ENCODE measurements at places on chromosomes 1 and 21. TPM values are rescaled to one million over a fixed set of nuclear protein-coding genes. Genes with fewer than 3 reads are reported as not detected.

DNA sequence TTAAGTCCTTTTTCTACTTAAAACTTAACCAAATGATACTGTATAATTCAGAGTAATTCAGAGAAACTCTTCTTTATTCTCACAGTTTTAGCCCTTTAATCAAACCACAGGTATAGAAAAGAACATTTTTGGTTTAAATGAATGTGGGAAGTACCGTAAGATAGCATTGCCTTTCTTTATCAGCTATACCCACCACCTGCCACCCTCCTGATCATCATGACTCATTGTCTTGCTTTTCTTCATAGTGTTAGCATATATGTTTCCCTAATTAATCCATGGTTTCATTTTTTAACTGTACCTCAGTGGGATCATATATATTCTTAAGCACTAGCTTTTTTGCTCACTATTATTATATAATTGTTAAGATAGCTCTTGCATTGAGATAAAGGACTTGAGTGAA, 27.5 kb upstream of the ANGPTL1 start:
- DNase-seq = no peak

- DNase-seq = no peak
These were observed at the start of gene GLIS1 for GRCh38 chr1:53739109-53739681. TSS of gene GLIS1 (minus strand) at chr1:53739164. CDS start at chr1:53738064, 1,100 bp downstream.

ARHGEF19 gene
- polyA plus RNA-seq = 9.5 TPM

GRCh38 chr1:172903581-172904220, 147.0 kb downstream of the TNFSF18 start:
- DNase-seq = no peak

DNA sequence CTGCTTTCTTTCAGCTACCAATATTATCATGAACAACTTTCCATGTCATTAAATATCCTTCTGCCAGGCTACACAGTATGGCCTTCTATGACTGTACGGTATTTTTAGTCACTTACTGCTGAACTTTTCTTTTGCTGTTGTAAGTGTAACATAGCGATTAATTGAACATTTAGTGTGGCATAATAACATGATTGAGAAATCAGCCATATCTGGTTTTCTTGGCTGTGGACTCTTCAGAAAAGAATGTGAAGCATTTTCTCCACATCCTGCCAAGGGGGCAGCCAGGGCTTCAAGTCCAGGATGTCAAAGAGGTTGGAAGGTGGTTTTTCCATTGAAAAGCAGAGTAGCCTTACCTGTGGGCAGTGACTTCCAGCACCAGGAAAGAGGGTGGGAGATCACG, 8.8 kb upstream of the AHCYL1 start:
- DNase-seq = no peak

- no peak for DNase-seq
These were observed 30.1 kb downstream of the LRIG2 start for GRCh38 chr1:113103048-113103447.

- DNase-seq = no peak
These were observed 274.9 kb downstream of the RRAGC start for GRCh38 chr1:38584448-38585355.

GRCh38 chr1:201122321-201122957, 4.5 kb downstream of the ASCL5 start:
- DNase-seq = no peak

BRINP3 gene
- 0.09 TPM for polyA plus RNA-seq

LCE6A gene
- polyA plus RNA-seq = not detected

DNA sequence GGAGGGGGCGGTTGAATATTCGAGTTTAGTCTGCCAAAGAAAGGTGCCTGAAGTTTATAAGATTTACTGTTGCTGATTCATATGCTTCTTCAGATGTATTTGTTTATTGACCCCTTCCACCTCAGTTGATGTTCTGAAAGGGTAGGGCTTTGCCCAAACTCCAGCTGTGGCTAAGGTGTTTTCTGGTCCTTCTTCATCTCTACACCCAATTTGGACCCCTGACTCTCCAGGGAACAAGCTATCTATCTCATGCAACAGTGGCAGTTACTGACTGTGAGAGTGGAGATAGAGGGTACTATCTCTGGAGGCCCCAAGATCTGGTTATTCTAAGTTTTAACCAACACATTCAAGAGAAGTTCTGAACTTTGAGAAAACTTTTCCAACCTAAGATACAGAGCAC, 12.6 kb upstream of the ALG14 start:
- DNase-seq = no peak

GRCh38 chr1:221884821-221885220, 142.9 kb upstream of the DUSP10 start:
- no peak for DNase-seq

- no peak for DNase-seq
These were observed 3.7 kb upstream of the DPT start for GRCh38 chr1:168732736-168733135.

DNA sequence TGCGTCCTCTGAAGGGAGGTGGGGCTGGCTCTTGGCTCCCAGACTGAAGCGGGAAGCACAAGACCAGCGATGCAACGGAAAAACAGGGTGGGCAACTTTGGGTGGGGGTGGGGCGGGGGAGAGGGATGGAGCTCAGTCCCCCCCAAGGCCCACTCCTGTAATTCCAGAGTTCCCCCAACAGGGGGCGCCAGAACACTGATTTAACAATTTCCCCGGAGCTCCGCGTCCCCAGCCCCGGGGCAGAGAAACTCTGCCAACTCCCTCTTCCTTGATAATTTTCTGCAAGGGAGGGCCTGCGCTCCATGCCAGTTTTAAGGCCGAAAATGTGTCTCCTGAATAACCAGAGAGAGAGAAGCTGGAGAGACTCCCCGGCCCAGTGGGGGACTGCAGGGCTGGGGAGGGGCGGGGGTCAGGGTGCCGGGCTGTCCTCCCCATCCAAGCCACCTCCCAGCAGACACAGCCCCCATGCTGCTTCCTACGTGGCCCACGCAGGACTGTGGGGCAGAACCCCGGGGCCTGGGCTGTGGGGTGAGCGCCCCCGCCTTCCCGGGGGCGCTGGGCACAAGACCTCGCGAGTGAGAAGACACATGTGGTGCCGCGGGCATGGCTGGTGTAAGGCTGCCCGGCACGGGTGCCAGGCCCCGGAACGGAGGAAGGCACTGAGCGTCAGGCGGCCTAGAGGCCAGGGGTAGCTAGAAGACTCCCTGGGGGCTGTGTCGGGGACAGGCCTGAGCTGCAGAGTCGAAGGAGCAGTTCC, 51.4 kb downstream of the KIF21B start:
- DNase-seq = peak; percentile 6

CATSPERE gene
- 0.36 TPM for polyA plus RNA-seq

GRCh38 chr1:203754455-203754864, 10.5 kb upstream of the LAX1 start:
- DNase-seq = no peak

RGS1 gene
- polyA plus RNA-seq = not detected

DNA sequence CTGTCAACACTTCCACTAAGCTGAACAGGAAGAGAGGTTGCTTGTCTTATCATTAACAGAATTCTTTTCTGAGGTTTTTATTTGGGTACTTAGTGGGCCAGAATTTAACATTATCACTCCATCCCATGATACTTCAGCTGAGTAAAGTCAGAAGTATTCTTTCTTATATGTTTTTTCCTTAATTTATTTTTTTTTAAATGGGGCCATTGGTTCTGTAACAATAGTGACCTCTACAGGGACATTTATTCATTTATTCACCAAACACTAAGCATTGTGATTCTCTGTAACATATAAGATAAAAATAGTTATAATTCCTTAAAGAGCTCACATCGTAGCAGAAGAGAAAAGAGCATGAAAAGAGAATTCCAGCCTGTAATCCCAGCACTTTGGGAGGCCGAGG, 9.8 kb downstream of the GREM2 start:
- no peak for DNase-seq

- no peak for DNase-seq
These were observed 11.7 kb downstream of the GADD45A start for GRCh38 chr1:67696708-67697107.

TSPAN2 gene
- 4.0 TPM for polyA plus RNA-seq

DNA sequence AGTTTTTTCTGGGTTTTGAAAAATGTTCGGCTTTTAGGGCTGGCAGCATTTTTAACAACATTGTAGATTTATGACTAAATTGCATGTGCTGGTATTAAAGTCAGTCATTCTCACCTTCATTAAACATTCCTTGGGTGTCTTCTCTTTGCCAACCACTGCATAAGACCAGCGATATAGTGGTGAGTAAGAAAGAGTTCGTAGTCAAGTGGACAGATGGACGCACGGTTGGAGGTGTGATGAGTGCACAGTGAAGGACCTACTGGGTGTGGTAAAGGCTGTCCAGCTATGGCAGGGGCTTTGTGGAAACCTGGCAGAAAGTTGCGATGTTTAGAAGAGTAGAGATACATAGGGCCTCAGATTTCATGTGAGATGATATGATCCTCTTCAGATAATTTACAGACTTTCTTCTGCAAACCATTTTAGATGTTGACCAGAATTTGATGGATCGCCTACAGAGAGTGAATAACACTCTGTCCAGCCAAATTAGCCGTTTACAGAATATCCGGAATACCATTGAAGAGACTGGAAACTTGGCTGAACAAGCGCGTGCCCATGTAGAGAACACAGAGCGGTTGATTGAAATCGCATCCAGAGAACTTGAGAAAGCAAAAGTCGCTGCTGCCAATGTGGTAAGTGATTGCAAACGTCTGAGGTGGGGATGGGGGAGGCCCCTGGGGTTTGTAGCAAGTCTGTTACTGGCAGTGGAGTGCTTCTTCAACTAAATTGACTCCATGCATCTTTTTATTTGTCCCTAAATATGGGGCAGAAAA, 56.0 kb upstream of the LAMC2 start:
- no peak for DNase-seq

- DNase-seq = no peak
These were observed 36.5 kb downstream of the NKAIN1 start for GRCh38 chr1:31203215-31203614.

PLD5 gene
- polyA plus RNA-seq = not detected

DNA sequence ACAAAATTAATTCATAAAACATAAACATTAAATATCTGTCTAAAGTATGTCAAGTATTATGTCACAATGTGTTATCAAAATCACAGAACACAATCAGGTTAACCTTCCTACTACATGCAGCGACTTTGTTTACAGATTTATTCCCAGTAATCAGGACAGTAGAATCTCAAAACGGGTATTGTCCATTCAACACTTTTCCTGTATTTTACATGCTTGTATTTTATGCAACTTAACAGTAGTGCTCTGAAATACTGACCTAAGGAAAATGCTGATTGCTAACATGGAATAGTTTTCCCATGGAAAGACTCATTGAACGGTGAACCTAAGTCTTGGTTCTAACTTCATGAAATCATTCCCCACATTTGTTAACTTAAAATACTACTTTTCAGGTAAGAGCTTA, 2.3 kb downstream of the SERBP1 start:
- no peak for DNase-seq

E2F2 gene
- polyA plus RNA-seq = 0.06 TPM

DNA sequence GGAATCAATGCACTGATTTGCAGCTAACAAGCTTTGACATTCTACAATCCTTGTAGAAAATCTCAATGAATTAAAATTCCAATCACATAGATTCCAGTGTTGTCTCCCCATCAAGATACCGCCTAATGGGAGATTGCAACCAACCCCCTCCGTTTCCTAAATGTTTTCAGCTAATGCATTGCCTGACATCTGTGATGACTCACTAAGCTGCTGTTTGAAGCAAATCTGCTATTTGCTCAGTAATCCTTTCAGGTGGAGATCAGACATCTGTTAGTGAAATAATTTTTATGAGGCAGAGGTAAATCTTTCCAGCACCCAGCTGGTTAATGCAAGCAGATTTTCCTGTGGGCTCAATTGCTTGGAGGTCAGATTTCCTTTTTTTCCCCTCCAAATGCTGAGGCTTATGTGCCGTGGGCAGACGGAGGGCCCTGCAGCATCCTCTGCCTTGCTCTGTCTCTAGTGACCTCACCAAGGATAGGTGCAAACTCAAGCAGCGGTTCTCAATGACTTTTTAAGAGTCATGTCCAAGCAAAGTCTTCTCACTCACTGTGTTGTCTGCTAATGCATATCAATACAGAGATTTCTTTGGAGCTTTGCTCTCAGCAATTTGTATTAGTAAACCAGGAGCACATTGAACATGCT, 91.1 kb upstream of the RAB3GAP2 start:
- DNase-seq = no peak

OLIG2 gene
- polyA plus RNA-seq = not detected

DNA sequence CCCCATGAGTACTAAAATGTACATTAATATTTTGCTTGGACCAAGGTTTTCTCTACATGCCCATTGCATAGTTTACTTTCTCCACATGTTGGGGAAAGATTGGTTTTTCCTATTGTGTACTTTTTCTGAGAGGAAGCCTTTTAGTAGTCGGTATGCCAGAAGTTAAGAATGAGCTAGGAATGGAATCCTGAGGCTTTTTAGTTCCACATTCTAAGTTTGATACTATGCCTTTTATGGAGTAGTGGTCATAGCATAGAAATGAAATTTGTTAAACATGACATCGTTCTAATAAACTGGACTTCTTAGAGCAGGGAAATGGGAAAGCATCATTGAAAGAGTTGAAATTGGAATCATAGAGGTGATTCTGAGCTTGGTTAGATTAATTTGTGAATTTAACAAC, 64.3 kb downstream of the BCL9 start:
- no peak for DNase-seq

GADD45A gene
- 41.8 TPM for polyA plus RNA-seq

GRCh38 chr1:194062962-194063361, 876.5 kb upstream of the B3GALT2 start:
- DNase-seq = no peak

DPT gene
- polyA plus RNA-seq = not detected

DNA sequence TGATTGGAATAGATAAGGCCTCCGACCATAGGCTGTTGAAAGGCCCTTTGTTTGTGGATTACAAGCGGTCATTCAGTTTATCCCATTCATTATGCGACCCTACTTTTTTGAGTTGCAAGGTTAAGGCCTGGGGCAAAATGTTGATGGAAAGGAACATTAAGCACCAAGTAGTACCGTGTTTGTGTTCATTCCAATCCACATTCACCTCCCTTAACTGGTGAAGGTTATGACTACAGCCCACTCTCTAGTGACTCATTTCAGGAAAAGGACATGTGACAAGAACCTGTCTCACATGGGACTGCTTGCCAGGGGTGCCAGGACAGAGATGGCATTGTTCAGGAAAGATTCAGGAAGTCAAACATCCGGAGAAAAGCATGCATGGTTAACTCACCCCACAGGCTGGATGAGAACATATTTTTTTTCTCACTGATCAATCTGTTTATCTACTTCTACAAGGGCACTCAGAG, 81.6 kb downstream of the CD58 start:
- DNase-seq = no peak

DNASE2B gene
- not detected for polyA plus RNA-seq

DNA sequence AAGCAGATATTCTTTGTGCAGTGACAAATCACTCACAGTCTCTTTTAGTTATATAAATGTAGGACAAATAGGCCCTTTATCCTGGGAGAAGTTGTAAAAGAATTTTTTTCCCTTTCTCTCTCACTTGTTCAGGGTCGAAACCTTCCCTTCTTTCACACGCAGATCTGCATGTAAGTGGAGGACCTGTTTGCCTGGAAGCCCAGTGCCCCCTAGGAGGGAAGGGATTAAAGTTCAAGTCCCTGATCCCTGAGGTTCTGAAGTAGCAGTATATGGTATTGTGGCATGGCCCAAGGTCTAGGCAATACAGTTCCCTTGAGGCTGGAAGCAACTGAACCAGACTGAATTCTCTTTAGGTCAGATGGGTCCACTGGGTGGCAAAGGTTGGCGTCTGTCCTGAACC, 48.6 kb upstream of the PTGFRN start:
- no peak for DNase-seq

C1orf185 gene
- not detected for polyA plus RNA-seq

GRCh38 chr1:244918421-244919319, 54.3 kb upstream of the HNRNPU start:
- DNase-seq = no peak

- no peak for DNase-seq
These were observed 150.6 kb upstream of the ZC3H12A start for GRCh38 chr1:37323486-37324377.

LYSMD1 gene
- polyA plus RNA-seq = 9.1 TPM

- DNase-seq = no peak
These were observed 9.1 kb downstream of the NES start for GRCh38 chr1:156667968-156668709.

All from AG04450 (cell line).